ENCODE measurements at places on chromosomes 4 and X.

DNA sequence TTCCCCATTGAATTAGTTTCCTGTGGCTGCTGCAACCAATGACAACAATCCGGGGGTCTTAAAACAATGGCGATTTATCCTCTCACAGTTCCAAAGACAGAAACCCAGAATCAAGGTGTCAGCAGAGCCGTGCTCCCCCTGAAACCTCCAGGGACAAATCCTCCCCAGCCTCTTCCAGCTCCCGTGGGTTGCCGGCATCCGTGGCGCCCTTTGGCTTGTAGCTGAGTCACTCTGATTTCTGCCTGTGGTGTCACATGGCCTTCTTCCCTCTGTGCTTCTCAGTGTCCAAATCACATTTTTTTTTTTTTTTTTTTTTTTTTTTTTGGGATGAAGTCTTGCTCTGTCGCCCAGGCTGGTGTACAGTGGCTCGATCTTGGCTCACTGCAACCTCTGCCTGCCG lies 64.5 kb upstream of the STX18 start:
- no peak for DNase-seq

- DNase-seq = no peak
Measured at GRCh38 chr4:14783011-14783877, 219.0 kb upstream of the CPEB2 start.

- DNase-seq = no peak
Measured at GRCh38 chr4:144340931-144341330, 200.4 kb upstream of the GYPA start.

DNA sequence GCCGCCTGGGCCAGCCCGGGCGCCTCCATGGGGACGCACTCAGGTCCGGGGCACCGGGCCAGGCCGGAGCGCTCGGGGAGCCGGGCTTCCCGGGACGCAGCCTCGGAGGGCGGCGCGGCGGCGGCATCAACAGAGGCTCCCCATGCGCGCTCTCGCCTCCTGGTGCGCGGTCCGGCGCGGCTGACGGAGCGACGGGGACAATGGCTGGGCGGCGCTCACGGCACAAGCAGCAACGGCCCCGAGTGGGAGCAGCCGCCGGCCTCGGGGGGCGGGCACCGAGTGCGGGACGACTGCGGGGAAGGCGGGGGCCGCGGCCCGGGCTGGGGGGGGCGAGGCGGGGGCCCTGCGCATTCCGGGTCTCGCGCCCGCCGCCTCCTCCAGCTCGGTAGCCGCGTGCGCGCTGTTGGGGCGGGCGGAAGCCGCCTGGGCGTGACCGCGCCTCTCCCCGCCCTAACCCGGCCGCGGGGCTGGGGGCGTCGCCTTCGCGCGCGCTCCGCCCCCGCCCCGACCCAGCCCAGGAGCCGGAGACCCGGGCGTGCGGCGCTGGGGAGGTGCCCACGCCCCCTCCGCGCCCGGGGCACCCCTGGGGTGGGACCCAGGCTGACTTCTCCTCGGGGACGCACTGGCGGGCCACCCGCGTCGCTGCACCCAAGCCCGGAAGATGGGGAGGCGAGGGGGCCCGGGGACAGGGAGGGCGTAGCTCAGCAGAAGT lies at the start of gene PRKX:
PRKX (minus strand) TSS at position 425 of the 712 bp plus-strand sequence; CDS start at position 29, 396 bp downstream.
- DNase-seq = peak; percentile 39

DNA sequence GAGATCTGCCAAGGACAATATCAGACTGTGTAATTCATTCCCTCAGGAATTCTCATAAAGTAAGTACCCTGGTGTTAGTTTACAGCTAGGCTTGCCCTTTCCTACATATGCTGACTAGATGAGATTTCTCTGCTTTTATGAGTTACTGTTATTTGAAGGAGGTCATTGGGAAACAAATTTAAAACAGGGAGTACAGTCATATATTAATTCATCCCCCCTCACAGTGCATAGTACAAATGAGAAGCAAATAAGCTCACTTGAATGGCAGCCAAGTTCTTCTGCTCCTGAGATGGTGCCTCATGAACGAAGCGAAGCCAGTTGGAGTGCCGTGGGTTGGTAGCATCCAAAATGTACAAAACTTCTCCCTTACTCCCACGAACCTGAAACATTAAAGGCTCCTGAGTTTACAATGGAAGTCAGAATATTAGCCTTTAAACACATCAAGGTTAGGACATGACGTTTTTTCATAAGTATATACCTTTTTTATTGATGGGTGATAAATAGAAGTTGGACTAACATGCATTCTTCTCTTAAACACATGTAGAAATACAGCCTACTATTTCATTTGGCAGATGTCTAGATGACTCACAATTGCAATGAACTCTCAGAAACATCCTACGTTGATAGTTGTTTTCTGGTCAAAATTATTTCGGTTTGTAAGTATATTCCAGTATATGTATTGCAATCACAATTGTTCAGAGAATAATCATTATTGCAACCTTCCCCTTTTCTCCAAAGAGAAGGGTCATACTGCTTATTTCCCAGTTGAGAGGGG lies 69.2 kb downstream of the PRDM5 start:
- peak; percentile 67 for DNase-seq

DNA sequence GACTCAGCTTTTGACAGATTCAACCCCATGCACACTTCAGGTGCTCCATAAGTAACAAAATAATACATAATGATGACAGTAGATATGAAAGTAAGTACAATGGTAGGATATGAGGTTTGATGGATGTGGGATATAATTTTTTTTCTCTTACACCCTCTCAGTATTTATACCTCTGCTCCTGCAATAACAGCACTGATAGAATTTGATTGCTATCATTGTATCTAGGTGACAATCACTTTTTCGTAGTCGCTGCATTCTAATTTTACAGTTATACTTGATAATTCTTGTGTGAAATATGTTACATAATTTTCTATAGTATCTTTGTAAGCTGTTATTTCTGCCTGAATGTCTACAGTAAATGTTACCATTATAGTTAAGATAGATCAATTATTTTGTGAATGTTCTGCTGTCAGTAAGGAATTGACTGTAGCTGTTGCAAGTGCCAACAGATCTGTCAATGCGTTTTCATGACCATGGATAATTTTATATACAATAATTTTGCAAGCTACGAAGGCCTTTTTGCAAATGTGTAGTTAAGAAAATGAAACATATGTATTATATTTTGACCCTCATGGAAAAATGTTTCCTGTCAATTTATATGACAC lies 128.9 kb downstream of the BANK1 start:
- no peak for DNase-seq

DNA sequence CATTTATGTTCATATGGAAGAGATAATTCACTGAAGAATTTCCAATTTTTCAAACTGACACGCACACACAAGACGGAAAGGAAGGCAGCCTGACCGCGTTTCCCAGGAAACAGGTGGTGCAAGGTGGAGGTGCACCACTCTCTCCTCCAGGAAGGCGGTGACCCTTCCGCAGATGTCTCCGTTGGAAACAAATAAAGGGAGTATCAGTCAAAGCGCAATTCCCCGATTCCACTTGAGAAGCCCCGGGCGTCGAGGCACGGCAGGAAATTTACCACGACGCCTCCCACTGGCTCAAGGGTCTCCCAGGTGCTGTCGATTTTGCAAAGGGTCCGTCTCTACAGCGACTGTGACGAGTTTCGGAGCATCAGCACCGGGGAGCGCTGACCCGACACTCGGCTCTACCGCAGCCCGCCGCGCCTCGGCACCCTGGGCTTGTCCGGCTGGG lies 770 bp upstream of the TIGD2 start:
- DNase-seq = no peak

DNA sequence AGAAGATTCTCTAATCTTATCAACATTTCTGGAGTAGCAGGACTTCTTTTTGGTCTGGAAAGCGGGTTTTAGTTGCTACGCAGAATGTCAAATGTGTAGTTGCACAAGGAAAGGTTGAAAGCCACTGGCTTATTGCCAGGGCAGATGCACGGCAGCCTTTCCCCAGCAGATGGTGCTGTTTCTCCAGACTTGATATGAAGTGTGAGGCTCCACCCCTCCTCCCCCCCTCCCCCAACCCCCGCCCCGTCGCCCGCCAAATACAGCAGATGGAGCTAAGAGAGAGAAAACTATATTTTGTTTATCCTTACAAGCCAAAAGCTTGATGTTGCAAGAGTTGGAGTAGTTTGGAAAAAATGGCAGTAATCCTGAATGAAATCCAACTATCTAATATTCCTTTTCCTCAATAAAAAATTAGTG lies 32.0 kb downstream of the ENOPH1 start:
- peak; percentile 89 for DNase-seq

GRCh38 chr4:37665333-37666320 lies 20.5 kb downstream of the RELL1 start:
- no peak for DNase-seq

- DNase-seq = no peak
Measured at GRCh38 chr4:95183656-95184408, 364.9 kb downstream of the UNC5C start.

GRCh38 chr4:18518098-18518497 lies 496.5 kb upstream of the LCORL start:
- no peak for DNase-seq

DNA sequence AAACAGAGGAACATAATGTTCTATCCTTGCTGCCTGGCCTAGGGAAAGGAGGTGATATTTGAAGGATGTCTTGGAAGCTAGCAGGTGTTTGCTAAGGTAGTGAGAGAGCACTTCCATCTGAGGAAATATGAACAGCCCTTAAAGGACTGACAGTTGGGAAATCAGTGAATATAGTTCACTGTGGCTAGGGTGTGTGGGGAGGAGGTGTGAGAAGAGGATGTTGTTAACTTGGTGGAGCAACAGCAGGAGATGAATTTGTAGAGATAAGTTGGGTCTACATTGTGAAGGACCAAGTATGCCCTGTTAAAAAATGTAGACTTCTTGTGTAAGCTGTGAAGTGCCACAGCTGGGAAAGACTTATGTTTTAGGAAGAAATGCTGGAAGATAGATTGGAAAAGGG lies 25.5 kb downstream of the TBC1D19 start:
- no peak for DNase-seq

DNA sequence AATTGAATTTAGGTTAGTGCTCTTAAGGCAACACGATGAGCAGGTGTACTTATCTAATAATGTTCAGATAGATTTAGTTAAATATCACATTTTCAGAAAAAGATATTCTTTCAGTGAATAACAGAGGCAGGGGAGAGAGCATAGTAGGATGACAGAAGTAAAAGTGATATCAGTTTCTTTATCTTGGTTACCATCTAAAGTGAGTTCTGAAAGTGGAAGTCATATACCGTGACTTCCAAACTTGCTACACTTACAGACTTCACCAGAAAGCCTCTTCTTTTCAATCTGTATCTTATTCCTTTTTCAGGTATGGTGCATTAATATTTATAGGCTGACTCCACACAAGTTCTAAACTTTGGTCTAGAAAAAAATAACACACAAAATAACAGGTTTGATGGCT lies 124.9 kb downstream of the POU4F2 start:
- no peak for DNase-seq
